Stimulated activated CD8-positive, alpha-beta memory T cell treated with anti-CD3 and anti-CD28 coated beads, Interleukin-7, amount 100 ng/mL, for 24 hours (primary cell): ENCODE measurements at places on chromosomes 1 and 21.

GRCh38 chr21:34020005-34020847 is 53.2 kb upstream of the MRPS6 start:
- DNase-seq, result no peak

DNA sequence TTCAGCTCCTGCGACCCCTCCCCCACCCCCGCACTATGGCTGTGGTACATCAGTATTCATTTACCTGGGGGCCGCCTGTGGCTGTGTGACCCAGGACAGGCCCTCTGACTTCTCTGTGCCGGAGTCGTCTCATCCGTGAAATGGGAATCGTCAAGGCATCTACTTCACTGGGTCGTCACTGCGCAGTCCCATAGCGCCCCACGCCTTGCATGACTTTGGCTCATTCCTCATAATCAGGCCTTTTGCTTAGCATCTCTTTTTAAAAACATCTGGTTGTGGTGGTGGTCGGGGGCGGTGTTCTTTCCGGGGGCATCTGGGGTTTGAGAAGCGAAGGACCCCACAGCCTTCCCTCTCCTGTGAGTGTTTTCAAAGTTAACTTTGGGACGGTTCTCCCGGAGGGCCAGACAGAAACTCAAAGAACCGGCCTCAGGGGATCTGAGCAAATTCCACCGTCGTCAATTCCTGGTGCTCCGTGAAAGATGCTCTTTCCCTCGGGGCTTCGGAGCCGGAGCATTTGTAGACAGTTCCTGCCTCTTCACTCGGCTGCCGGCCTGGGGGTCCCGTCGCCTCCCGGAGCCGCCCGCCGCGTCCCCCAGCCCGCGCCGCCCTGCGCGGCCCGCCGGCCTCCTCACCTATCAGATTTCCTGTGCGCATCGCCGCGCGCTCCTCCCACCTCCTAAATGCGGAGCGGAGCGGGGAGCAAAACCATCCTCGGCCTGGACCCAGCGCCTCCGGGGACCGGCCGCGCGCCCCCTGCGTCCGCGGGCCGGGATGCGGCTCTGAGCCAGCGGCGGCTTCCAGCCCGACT is at the start of gene B3GALT5:
Gene B3GALT5 (plus strand): TSS at position 708 of the 808 bp plus-strand sequence. CDS start 47,620 bp downstream, outside the sequence.
- no peak for DNase-seq

DNA sequence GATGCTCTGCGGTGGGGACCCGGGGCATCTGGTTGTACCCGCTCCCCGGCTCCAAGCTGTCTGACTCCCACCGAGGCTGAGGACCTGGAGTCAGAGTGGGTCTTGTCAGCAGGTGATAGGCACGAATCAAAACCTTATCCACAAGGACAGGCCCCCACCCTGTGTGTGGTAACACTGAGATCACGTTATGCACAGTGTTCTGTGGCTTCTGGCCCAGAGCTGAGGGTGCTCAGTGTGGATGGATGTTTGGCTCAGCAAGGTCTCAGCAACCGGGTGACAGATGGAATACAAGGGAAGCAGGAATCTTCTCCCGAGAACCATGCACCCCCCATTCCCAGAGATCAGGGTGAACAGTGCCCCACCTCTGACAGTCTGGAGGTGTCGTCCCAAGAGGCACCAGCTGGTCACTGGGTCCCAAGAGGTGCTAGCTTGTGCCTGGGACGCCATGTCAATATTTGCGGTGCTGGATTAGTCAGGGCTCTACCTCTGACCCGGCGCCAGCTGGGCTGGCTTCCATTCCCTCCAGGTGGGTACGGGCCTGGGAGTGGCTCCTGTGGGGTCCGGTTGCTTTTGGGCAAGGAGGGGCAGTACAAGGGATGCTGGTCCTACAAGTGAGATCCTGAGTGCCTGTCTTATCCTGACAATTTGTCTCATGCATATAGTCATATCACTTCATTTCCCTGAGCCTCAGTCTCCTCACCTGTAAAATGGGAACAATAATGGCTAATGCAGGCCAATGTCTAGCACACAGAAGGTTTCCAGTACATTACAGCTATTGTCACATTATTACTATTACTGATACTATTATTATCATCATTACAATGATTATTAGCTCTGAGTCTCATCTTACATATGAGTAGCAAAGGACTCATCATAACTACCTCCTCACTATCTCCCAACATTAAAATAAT is 957 bp downstream of the CAPN9 start:
- DNase-seq, result no peak

GRCh38 chr1:156082309-156083091 is at the start of gene MEX3A:
Gene MEX3A (minus strand): TSS chr1:156082465. CDS start chr1:156081998, 467 bp downstream.
- DNase-seq, result no peak

DNA sequence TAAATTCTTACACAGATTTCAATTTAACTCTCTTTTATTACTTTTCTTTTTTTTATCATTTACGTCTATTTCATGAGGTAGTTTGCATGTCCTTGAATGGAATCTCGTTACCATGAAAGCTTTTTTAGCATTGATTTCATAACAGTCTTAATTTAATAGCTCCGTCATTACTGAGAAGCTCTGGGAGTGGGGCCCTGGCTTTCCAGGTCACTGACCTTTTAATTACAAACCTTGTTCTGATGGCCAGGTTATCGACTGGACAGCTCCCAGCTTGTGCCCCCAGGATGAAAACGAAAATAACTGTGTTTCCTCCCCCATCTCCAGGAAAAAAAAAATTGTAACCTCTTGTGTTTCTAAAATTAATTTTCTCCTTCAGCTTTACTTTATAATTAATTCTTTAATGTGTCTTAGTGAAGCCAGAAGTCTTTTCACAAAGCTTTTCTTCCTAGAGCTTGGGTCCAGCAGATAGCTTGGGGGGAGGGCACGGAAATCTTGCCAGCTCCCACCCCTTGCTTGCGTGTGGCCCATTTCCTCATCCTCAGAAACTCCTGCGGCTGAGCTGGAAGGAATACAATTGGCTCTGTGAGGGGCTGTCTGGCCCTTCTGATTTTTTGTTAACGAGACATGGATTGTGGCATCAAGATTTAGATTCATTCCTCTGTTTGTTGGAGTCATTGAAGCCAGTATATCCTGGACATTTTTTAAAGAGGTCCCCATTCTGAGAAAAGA is 65.7 kb downstream of the PEX14 start:
- DNase-seq, result no peak

DNA sequence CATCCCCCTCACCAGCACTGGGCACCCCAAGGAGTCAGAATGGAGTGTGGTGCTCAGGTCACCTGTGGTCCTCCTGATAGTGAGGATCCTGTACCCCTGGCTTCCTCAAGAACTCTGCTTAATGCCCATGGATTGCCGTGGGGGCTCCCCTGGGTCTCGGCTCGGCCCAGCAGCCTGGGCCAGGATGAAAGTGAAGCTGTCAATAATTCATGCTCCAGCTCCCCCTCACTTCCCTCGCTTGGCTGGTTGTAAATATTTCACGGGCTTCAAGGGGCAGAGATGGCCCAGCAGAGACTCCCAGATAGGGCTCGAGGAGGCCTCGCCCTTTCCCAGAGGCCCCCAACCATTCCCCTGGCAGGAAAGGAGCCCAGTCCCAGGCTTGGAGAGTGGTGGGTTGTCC is 42.6 kb upstream of the KCNA10 start:
- no peak for DNase-seq

DNA sequence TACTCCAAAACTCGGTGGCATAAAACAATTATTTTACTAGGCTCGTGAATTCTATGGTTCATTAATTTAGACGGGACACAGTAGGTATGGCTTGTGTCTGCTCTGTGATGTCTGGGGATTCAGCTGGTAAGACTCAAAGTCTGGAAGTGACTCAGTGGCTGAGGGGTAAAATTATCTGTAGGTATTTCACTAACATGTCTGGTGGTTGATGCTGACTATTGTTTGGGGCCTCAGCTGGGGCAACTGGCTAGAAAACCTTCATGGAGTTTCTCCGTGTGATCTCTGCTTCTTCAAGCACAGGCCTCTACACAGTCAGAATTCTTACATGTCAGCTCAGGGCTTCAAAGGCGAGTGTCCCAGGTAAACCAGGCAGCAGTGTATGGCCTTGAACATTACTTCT is 41.2 kb upstream of the KLF17 start:
- no peak for DNase-seq

GRCh38 chr1:205127646-205128045 is 5.9 kb upstream of the RBBP5 start:
- no peak for DNase-seq

GRCh38 chr1:64917328-64917861 is 49.0 kb downstream of the JAK1 start:
- no peak for DNase-seq

DNA sequence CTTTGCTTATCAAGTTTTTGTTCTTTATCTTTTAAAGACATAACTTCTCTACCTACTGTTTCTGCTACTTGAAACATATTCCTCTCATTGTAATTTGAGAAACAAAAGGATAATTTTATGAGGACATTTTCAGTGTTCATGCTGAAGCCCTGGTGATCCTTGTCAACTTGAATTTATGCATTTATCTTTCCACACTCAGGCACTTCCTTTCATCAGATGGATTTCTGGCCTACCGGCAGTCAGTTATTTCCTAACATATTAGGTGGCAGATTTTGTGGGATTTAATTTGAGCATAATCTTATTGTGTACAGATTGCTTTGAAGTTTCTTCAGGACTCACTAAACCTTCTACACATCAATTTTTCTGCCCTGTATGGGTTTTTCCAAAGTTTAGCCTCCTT is 75.0 kb downstream of the RGL1 start:
- no peak for DNase-seq

GRCh38 chr1:52400131-52400530 is 4.1 kb downstream of the ORC1 start:
- no peak for DNase-seq

GRCh38 chr1:66140072-66140471 is 347.4 kb downstream of the PDE4B start:
- DNase-seq, result no peak

DNA sequence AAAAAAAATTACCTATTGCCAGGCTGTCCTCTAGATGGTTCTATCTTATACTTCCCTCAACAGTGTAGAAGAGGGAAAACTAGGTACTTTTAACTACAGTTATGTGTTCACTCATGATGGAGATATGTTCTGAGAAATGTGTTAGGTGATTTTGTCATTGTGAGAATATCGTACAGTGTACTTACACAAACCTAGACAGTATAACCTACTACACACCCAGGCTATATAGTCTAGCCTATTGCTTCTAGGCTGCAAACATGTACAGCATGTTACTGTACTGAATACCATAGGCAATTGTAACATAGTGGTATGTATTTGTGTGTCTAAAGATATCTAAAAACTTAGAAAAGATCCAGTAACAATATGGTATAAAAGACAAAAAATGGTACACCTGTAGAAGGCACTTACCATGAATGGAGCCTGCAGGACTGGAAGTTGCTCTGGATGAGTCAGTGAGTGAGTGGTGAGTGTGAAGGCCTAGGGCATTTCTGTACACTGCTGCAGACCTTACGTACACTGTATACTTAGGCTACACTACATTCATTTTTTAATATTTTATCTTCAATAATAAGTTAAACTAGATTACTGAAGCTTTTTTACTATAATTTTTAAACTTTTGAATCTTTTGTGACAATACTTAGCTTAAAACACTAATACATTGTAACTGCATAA is 13.2 kb downstream of the MGST3 start:
- no peak for DNase-seq

- no peak for DNase-seq
Measured at GRCh38 chr1:186275822-186276221, 99.2 kb downstream of the TPR start.

GRCh38 chr21:36704958-36705678 is 6.2 kb downstream of the SIM2 start:
- no peak for DNase-seq

DNA sequence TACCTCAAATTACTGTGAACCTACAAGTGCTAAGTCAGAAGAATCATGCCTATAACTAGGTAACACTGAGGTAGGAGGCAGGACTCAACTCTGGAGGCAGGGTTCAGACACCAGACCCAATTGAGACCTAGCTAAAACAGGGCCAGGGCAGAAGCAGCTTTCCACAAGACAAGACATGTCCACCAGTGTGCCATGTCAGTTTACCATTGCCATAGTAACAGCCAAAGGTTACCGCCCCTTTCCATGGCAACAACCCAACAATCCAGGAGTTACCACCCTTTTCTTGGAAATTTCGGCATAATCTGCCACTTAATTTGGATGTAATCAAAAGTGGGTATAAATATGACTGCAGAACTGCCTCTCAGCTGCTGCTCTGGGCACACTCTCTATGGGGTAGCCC is 432.3 kb downstream of the DPYD start:
- DNase-seq, result no peak

DNA sequence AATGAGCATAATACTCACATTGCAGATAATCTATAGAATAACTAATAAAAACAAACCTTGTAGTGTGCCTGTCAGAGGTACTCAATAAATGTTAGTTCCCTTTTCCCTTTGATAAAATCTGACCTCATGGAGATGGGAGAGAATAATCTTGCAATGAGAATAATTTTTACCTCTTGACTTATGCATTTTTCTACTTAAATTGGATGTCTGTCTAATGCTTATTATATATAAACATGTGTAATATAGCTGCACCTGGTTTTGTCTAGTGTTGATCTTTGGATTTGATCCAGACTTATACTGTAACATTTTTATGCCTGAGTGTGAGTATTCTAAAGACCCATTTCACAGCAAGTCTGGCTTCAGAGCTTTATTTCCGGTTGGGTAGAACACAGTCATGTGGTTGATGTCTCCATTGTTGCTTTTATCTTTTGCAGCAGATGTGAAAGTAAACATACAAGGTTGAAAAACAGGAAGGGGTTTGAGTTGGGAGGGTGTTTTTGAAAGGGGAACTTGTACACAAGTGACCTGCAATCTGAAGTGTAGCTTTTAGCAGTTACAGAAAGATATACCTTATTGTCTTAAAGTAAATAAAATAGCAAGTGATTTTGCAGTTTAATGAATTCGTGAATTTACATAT is 12.4 kb downstream of the EPB41 start:
- DNase-seq, result no peak

DNA sequence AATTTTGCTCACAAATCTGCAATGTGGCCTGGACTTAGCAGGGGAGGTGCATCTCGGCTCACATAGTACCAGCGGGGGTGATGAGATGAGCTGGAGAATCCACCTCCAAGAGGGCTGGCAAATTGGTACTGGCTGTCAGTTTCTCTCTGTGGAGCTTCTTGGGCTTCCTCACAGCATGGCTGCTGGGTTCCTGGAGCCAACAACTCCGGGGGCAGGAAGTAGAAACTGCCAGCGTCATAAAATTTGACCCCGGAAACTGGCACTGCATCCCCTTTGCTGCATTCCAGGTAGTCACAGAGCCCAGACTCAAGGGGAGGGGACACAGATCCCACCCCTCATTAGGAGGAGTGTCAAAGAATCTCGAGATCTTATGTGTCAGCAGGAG is 17.0 kb upstream of the TNFRSF1B start:
- DNase-seq, result no peak

DNA sequence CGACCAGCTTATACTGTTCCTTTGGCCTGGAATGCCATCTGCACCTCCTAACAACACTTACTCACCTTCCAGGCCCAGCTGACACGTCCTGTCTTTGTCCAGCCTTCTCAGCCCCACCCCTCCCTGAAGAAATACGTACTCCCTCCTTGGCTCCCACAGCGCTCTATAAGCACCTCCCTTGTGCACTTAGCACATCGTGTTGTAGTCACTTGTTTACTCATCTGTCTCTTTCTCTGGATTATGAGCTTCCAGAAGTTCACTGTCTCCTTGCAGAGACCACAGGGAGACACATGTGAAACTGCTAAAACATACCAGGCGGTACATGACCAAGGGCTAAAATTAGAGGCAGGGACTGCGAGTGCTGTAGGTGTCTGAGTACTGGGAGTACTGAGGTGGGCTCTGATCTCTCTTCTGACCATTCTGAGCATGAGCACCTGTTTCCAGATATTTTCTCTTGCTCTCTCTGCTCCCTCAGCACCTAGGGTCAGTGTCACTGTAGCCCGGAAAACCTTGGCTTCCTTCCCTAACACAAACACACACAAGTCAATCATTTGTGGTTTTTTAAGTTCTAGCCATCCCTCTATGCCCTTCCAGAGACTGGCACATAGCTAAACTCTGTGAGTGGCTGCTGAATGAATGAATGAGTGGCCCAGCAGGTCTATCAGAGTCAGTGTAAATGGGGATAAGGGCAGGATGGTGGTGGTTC is 5.1 kb downstream of the DCST1 start:
- no peak for DNase-seq
